Stimulated activated CD4-positive, alpha-beta T cell treated with anti-CD3 and anti-CD28 coated beads, TNF-alpha, amount 100 ng/mL, for 4 hours (primary cell): ENCODE measurements at places on chromosomes 6 and 20.

DNA sequence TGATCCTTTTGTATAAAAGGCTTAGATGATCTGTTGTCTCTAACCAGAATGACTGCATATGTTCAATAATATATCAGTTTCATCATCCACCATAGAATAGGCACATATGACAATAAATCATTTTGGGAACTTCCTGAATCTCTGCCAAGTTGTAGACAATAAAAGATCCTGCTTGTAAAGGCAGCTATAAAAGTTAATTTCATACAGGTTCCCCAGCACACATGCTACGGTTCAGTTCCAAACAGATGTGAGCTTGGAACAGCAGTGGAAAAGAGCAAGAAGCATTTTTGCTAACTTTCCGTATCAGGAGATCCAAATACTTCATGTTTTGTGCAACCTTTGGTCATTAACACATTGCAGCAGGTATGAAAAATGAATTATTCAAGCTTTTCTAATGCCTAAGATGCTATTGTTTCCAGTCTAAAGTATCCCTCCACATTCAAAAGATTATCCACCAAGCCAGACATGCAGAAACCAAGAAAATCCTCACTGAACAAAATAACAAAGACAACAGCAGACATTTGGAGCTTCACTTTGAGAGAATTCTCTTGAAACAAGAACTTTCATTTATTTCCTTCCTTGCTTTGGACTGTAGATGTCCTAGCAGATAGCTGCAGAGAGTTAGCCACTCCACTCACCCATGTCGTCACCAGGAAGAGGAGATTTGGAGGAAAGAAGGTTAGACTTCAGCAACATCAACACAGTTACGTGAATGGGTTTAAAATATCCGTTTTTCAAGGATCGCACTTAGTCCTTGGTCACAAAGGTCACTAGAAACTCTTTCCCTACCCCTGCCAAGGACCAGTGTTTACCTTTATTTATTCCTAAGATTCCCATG lies 453.5 kb upstream of the JARID2 start:
- DNase-seq: no peak

DNA sequence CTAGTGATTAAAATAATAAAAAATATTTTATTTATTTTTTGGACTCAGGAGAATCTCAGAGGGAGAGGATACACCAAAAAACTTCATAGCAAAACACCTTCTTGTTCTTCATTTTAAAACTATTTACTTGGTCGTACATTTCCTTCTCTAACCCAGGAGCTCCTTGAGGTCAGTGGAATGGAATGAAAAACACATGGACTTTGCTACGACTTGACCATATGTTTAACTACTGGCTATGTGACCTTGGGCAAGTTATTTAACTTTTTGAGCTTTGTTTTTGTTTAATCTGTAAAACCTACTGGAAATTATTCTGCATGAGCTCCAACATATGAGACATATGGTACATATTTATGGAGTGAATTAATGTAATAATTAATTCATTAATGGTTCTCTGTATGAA lies 1005.5 kb upstream of the CITED2 start:
- DNase-seq: no peak

GRCh38 chr6:5698318-5698717 lies 308.4 kb downstream of the NRN1 start:
- DNase-seq: no peak

- DNase-seq: no peak
Measured at GRCh38 chr6:21748343-21749056, 154.9 kb downstream of the SOX4 start.

GRCh38 chr6:83006270-83006905 lies 59.3 kb downstream of the UBE3D start:
- DNase-seq: no peak

GRCh38 chr6:40897390-40898003 lies 141.5 kb downstream of the UNC5CL start:
- no peak for DNase-seq

DNA sequence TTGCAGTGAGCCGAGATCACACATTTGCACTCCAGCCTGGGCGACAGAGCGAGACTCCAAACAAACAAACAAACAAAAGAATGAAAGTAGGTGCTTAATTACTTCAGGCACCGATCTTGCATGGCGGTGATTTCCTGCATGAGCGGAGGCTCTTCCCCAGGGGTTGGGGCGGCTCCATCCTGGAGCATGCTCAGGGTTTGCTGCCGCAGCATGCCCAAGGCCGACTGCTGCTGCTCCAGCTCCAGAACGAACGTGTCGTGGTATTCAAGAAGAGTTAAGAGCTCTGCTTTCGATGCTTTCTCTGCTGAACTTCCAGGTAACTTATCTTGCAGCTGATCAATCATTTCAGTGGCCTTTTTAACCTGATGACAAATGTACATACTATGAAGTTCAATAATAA lies 313.8 kb downstream of the SYNE1 start:
- no peak for DNase-seq

GRCh38 chr20:37567671-37568588 lies 40.3 kb upstream of the BLCAP start:
- no peak for DNase-seq

DNA sequence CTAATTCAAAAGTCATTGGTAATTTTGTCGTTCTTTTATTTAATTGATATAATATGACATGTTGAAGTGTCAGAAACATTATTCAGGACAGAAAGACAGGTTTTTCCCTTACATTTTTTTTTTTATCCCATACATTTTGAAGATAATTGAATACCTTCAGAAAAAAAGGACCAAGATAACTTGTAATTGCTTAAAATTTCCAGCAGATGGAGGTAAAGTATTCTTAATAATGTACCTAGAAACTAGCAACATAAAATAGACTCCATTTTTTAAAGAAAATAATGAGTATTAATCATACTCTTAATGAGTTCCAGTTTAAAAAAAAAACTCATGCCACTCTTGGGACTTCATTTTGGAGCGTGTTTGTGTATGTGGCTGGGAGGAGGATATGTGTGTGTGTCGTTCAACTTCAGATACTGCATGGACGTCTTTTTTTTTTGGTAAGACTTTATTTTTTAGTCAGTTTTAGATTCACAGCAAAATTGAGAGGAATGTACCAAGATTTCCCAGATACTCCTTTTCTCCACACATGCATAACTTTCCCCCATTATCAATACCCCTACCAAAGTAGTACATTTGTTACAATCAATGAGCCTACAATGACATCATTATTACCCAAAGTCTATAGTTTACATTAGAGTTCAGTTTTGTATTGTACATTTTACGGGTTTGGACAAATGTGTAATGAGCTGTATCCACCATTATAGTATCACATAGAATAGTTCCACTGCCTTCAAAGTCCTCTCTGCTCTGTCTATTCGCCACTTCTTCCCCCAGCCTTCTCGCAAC lies 79.4 kb downstream of the ROS1 start:
- DNase-seq: no peak

- no peak for DNase-seq
Measured at GRCh38 chr6:48087448-48087847, 23.5 kb downstream of the PTCHD4 start.

DNA sequence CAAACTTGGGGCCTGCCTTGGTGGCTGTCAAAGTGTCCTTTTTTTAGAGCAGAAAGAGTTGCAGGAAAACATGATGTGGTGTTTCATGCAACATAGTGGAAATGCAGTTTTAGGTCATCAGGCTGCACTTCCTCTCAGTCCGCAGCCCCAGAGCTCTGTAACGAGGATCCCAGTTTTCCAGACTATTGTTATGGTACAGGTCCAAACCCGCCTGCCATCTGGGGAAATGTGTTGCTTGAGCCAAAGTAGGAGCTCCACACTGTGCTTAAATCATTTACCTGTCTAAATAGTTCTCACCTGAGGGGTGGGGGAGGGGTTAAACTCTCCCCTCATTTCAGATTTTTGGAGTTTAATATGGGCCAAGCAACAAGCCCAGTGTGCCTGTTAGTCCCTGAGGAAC lies 59.8 kb downstream of the GOPC start:
- no peak for DNase-seq

DNA sequence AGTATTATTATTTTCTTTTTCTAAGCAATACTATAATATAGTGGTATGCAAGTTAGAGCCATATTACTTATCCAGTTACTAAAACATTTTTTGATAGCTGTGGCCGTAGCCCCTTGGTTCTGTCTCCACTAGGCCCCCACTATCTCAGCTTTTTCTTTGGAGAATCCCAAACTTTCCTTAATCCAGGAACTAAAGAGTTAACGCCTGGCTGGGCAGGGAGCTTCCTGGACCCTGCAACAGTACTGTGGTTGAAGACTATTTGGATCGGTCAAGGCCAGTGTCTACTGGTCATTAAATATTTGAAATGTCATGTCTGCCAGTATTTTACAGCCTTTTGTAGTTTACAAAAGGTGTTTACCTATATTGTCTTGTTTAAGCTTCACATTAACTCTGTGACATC lies 20.0 kb upstream of the TRERF1 start:
- DNase-seq: no peak

GRCh38 chr6:13604546-13605416 lies 10.4 kb upstream of the NOL7 start:
- no peak for DNase-seq

DNA sequence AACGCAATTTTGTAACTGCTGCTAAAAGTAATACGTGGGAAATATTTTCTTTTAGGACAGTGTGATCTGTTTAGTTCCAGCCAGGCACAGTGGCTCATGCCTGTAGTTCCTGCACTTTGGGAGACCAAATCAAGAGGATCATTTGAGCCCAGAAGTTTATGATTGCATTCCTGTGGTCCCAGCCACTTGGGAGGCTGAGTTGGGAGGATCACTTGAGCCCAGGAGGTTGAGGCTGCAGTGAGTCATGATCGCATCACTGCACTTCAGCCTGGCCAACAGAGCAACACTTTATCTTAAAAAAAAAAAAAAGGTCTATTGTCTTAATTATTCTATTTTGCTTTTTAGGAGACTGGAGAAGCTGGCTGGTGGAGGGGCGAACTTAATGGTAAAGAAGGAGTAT lies 101.5 kb downstream of the CD2AP start:
- DNase-seq: no peak

DNA sequence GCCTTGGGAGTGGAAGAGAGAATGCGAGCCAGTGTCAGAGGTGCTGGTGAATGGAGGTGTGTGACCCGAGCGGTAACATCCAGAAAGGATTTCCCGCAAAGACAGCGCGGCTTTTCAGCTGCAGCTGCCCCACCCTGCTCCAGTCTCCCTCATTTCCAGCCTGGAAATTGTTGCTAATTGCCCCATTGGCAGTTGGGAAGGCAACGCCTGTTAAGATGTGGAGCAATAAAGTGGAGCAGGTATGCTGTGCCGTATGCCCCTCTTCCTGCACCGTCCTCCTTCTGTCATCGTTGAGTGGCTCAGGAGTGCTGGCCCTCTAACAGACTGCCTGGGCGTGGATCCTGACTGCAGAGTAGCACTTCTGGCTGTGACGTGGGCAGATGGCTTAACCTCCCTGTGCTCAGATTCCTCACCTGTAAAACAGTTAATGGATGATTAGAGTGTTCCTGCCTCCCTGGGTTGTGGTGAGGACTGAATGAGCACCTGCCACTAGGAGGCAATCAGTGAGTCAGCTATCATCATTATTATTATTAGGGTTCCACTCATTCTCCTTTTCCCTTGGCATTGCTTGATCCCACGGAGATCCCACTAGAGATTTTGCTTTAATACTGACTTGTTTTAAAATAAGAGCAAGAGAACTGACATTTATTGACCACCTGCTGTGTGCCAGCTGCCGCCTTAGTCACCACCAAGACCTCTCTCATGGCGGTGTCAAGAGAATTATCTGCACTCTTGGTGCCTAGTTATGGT lies 11.7 kb downstream of the ARFGEF2 start:
- no peak for DNase-seq

- no peak for DNase-seq
Measured at GRCh38 chr6:121436960-121437850, 1.8 kb downstream of the GJA1 start.

DNA sequence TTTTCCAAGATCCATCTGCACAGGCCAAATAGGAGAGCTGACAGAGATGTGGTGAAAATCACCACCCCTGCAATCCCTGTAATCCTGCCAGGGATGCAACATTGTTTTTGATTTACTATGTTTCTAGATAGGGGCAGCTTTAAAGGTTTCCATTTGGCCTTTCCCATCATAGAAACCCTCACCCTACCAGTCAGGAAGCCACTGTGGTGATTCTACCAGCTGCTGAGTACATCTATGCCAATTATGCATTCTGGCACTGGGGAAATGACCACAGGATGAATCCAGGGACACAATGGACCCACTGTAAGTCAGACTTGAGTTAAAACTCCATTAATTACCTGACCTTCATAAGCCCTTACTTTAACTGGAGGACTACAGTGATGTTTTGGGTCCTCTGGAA lies 130.4 kb downstream of the TNFRSF21 start:
- no peak for DNase-seq

DNA sequence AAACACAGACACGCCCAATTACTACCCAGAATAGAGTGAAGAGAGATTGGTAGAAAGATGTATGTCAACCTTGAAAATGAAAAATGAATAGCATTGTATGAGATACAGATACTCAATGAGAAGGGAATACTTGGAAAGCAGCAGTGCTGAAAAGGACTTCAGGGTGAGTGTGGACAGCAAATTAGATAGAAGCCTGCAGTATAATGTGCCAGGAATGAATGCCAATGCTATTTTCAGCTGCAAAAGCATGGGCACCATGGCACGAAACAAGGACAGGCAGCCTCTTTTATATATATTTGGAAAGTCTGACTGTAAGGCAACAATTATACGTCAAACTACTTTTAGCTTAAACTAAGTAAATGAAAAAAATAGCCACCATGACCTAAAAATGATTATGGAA lies 118.2 kb downstream of the PTCHD4 start:
- no peak for DNase-seq

DNA sequence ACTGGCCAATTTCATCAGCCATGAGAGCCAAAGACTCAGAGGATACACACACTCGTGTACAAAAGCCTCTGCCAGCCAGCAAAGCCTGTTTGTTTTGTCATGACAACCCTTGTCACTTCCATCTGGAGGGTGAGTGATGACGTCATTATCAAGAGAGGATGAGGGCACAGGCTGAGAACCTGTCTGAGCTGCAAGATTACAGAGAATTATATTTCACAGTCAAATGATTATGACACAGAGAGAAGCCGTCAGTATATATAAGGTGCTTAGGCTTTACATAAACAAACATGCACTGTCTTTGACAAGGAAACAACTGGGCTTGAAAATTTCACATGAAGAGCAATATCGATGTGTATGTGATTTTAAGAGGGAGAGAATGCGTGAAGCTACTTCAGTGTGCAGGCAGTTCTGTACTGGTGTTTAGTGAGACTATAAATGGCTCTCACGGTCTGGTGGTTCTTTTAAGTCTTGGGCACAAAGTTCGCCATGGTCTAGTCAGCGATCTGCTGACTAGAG lies 36.5 kb upstream of the BCLAF1 start:
- no peak for DNase-seq

- no peak for DNase-seq
Measured at GRCh38 chr6:23537828-23538227, 588.2 kb upstream of the NRSN1 start.

- no peak for DNase-seq
Measured at GRCh38 chr6:126372626-126373025, 32.7 kb downstream of the CENPW start.

GRCh38 chr6:126913651-126914050 lies 204.8 kb upstream of the RSPO3 start:
- no peak for DNase-seq

DNA sequence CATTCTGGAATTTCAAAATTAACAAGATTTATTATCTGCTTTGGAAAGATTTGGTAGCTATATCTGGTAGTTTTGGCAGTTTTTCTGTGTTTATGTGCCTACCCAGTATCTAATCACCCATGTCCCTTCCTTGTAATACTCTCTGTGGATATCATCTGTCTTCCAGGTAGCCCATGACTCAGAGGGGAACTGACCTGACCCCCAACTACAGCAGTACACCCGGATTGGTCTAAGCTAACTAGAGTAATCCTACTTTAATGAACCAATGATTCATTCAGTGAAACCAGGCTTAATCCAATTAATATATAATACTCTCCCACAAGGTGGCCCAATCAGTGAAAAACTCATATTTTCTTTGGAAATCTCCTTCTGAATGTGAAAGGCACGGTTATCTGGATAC lies 295.3 kb upstream of the SULF2 start:
- no peak for DNase-seq
